Testis (tissue), 5 donors: ENCODE measurements at places on chromosomes 4 and X.

DNA sequence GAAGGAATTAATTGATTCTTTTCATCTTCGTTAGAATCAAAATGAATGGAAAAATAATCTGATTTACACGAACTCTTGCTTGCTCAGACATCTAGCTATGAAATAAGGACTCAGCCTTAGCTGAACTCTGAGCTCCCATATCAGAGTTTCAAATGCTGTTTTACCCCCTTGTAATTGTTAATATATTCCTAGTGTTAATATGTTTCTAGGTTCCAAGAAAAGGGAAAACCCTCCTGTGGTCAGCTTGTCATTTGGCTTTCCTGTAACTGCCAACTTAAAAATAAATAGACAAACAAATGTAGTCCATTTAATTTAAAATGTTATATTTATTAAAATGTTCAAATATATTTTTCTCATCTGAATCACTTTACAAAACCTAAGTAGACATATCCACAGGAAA is 432.1 kb downstream of the ARHGAP24 start:
- no peak for DNase-seq

DNA sequence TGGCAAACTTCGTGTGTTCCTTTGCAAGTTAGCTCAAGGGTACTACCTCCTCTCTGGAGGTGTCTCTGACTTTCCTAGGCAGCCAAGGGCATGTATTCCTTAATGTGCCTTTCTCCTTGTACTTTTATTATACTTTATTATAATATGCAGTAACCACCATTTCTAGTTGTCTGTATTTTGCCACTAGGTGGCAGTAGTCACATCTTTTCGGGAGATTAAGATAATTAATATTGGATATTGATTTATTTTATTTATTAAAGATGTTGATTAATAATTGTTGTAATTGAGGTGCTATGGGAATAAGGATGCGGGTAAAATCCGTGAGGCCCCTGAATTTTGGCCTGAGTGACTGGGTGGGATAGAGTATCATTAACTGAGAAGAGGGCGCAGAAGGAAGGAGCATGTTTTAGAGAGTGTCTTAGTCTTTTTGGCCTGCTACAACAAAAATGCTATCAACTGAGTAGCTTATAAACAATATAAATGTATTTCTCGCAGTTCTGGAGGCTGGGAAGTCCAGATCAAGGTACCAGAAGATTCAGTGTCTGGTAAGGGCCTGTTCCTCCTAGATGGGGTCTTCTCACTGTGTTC is 153.3 kb downstream of the TMEM164 start:
- no peak for DNase-seq

DNA sequence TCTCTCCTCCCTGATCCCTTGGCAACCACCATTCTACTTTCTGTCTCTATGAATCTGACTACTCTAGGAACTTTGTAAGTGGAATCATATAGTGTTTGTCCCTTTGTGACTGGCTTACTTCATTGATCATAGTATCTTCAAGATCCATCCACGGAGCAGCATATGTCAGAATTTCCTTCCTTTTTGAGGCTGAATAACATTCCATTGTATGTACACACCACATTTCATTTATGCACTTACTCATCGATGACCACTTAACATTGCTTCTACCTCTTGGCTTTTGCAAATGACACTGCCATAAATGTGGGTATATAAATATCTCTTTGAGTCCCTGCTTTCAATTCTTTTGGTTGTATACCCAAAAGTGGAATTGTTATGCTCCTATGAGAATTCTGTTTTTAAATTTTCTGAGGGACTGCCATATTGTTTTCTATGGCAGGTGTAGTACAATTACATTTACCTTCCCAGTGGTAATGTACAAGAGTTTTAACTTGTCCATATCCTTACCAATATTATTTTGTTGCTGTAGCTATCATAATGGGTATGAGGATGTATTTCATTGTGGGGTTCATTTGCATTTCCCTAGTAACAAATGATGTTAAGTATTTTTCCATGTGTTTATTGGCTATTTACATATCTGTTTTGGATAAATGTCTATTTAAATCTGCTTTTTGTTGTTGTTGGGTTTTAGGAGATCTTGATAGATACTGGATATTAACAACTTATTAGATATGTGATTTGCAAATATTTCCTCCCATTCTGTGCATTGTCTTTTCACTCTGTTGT is 466.1 kb downstream of the C4orf33 start:
- no peak for DNase-seq

DNA sequence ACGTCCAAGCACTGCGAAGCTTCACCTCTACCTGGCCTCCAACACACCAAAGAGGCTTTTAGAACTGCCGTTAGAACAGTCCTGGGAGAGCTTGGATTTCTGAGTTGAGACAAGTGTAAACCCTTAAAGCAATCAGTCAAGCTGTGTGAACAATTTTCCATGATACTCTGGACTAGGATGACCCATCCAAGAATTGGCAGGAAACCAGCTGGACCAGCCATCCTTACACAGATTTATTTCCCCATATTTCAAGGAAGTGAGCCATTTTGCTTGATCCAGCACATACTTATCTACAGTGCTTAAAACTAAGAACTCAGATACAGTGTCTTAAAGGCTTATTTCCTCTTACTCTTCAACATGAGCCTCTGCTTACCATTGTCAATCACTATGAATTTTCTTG is 340.7 kb upstream of the HS3ST1 start:
- no peak for DNase-seq

GRCh38 chrX:29530501-29530900 is 684.9 kb upstream of the MAGEB2 start:
- no peak for DNase-seq

DNA sequence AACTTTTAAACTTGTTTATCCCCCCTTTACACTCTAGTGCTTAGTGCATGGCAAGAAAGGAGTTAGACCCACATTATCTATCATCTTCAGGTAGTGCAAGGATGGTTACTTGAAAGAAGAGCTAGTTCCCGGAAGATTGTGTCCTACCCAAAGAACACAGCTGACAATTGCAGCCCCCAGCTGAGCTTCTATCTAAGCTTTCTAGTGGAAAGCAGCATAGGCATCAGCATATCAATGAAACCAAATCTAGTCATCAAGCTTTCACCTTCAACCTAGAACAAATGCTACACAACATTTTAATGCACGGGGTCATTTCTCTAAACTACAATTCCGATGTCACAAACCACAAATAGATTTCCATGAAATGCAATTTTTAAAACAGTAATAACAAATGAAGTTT is 88.9 kb upstream of the TFDP3 start:
- no peak for DNase-seq

DNA sequence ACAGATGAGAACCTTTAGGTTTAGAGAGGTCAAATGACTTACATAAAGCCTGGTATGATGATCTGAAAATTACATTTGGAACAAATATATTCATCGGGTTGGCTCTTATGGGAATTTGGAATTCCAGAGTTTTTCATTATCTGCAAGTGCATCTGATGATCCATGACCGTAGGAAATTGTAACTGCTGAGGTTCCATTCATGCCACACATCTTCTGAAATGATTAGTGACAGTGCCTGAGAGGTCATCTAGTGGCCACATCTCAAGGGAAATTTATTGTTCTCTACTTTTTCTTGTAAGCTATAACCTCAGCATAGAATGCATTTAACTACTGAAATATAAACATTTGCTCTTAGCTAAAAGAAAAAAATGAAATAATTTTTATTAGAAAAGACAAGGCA is 105.8 kb upstream of the NWD2 start:
- DNase-seq, result no peak

- no peak for DNase-seq
Observed at GRCh38 chrX:130086447-130087206, 23.7 kb downstream of the ELF4 start.

DNA sequence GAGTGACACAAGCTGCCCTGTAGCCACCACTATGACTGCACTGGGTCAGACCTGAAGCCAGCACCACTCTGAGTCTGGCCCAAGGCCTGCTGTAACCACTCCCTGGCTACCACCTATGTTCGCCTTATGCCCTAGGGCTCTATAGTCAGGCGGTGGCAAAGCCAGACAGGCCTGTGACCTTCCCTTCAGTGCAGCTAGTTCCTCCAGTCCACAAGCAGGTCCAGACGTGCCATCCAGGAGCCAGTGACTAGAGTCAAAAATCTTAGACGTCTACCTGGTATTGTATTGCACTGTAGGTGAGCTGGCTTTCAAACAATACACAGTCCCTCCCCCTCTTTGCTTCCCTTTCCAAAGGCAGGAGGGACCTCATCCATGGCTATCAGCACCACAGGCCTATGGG is 54.0 kb upstream of the RNF128 start:
- no peak for DNase-seq
